ENCODE measurements at places on chromosomes 1 and 21.

DNA sequence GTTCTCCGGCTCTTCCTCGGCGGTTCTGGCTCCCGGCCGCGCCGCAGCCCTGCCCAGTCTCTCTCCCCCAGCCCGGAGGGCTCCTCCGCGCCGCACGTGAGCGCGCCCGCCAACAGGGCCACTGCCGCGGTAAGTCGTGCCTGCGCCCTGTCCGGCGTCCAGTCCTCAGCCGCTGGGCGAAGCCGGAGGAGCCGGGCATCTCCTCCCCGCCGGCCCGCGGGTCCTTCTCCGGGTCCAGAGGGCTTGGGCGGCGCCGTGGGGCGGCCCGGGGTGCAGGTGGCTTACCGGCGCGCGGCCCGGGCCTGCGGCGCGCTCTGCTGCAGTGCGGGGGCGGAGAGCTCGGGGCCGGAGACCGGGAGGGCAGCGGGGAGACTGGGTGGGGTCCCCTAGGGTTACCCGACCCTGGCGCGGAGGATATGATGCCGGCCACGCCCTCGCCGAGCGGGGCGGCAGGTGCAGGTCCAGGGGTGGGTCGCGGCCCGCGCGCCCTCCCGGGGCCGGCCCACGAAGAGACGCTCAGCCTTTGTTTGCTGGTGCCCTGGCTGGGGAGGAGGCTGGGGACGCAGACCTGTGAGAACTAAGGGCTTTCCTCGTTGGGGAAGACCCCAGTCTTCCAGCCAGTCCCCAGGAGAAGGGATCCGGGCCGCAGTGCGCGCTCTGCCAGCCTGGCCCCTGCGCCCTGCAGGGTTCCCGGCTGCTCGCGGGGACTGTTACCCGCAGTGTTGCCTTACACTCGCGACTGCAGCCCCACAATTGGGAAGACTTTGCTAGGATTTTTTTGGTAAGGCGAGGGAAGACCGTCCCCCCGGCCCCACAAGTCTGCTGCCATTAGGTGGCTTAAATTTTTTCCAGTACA lies at the start of gene DOP1B:
Gene DOP1B (plus strand): TSS at position 10 of the 856 bp plus-strand sequence. CDS start 7,910 bp downstream, outside the sequence.
- DNase-seq: no peak

DNA sequence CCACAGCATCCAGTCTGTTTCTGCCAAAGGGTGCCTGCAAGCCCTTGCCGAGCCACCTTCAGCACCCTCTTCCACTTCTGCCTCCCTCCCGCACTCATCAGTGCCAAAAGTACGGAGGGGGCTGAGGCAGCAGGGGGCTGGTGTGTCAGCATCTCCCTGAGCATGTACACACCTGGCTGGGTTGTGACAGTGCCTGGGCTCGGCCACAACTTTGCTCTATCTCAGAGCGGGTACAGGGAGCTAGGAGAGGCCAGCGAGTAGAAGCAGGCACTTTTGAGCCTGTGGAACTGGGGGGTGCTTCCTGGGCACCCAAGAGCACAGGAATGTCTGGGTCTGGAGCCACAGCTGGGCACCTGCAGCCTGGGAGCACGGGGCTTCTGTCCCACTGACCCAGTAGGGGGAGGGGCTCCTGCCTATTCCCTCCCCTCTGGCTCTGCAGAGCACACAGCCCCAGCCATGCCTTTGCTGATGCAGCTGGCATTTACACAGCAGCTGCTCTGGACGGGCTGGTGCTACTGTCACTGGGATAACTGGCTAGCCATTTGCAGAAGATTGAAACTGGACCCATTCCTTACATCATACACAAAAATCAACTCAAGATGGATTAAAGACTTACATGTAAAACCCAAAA lies 319.8 kb upstream of the RRP15 start:
- DNase-seq: no peak

- no peak for DNase-seq
Observed at GRCh38 chr1:25583519-25584370, 32.8 kb upstream of the MAN1C1 start.

- DNase-seq: no peak
Observed at GRCh38 chr1:18582890-18583289, 47.8 kb upstream of the PAX7 start.

DNA sequence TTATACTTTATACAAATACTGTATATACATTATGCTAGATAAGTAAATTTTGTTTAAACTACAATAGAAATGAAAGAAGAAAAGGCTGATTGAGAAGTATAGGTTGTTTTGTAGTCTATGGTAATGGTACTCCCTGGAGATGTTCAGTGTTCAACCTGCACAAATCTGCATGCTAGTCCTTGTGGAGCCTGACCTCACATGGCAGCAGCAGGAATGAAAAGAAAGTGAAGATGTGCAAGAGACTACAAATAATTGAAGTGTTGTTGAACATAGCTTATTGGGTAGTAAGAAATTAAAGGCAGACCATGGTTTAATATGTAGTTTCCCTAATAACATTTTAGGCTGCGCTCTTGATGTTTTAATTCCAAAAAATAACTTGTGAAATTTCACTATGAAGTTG lies 201.2 kb downstream of the TGFB2 start:
- DNase-seq: no peak

DNA sequence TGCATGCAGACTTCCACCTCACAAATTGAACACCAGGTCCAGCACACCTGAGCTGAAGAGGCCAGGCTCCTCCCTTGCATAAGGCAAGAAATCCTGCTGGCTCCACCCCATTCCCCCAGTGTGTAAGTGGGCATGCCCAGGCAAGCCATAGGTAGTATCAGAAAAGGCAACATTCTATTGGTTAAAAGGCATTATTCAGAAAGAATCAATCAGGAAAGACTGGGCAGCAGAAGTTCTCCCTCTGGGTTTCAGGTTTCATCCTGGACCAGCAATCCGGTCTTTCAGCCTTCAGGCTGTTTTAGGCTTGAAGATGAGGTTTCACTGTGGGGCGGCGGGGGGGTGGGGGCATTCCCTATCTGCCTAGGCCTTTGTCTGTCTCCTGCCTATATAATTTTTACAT lies 42.0 kb upstream of the LHX8 start:
- DNase-seq: no peak

- no peak for DNase-seq
Observed at GRCh38 chr1:172895050-172895460, 155.7 kb downstream of the TNFSF18 start.

DNA sequence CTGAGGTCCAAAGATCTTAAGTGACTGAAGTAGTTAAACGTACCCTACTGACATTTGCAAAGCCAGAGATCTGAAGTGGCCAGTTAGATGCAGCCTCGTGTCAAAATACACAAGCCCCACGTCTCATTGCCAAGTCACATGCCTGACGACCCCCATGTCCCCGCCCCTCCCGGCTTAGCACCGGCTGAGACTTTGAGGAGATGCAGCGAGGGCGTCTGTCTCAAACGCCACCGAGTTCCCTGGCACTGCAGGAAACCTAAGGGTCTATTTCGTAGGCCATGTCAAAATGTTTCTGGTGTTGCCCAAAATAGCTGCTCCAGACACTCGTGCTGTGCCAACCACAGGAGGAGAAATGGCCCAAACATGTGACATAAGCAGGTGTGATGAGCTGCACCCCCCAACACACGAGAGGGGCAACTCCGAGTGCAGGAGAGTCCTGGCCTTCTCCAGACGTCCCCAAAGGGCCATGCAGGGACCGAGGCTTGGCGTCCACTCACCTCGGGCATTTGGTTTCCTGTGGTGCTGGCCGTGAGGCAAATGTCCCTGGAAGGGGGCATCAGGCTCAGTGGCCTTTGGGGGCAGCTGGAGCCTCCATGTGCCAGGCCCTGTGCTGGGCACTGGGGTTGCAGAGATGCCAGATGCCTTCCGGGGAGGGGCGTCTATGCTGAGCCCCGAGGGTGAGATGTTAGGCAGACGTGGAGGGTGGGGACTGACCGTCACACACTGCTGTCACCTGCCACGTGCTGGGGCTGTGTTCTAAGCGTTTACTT lies 67.0 kb downstream of the MATN1 start:
- no peak for DNase-seq

DNA sequence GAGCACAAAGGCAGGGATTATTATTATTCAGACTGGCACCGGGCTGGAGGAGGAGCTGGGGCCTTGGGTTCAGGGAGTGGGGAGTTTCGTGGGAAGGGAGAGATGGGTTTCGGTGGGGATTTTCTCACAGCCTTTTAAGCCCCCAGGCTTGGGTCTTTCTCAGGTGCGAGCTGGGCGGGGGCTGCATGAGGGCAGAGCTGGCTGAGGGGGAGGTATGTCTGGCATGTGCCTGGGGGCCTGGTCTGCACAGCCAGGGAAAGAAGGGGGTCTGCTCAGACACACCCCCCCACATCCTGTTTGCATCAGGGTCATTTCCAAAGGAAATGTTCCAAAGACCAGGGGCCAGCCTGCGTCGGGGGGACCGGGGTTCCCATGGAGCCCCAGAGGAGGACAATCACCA lies 21.6 kb downstream of the GRHL3 start:
- no peak for DNase-seq

DNA sequence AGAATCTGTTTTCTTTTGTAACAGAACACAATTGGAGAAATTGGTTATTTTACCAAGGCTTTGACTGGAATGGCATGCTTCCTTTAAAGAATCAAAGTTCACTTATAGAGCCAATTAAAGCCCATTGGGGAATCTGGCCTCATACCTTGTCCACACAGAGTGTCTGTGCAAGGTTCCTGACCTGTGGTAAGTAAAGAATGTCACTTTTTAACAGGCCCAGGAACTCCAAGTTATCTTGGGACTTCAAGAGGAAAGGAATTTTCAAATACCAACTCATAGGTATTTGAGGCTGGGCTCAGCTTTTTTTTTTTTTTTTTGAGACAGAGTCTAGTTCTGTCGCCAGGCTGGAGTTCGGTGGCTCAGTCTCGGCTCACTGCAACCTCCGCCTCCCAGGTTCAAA lies 2.3 kb upstream of the CATSPERE start:
- no peak for DNase-seq

DNA sequence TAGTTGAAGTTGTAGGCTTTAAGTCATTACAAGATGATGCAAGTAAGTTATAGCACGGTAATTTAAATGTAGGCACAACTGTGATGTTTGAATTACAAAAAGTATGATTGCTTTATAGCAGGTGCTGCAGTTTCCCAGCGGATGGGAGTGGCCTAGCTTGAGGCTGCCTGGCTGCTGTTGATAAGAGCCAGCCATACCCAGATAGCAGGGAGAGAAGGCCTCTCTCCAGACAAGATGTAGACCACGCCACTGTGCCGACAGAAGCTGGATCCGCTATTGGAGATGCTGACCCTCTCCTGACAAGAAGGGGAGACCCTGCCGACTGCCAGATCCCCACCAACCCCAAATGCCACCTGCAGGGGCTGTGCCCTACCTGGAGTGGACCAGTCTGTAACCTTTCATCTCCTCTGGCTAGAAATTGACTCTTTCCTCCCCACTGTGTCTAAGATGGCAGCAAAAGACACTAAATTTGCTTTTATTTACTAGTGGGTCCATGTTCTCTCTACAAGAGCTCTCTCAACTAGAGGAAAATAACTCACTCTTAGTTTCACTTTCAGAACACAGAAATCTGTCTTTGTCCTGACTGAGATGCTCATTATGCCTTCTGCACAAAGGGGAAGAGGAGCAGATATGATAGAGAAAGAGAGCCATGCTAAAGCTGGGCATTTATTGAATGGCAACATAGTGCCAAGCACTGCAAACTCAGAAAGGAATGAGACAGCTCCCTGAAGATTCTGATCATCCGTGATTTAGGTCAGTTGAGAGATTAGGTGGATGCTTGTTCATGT lies 127.9 kb downstream of the URB2 start:
- no peak for DNase-seq

- no peak for DNase-seq
Observed at GRCh38 chr1:63902844-63903589, 129.2 kb downstream of the ROR1 start.

DNA sequence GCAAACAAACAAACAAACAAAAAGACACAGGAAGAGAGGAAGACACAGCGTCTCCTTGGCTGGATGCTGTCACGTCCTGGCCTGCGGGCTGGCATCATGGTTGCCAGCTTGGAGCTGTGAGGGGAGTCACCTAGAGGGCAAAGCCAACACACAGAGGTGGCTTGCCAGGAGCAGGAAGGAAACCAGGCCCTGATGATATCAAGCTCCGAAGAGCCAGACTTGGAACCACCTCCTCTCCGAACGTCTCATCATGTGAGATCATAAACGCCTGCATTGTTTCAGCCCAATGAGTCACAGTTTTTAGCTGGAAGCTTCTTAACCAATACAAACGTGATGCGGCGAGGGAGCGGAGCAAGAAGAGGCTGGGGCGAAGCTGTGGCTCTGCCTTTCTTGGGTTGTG lies 8.7 kb downstream of the PLA2G2D start:
- DNase-seq: no peak

DNA sequence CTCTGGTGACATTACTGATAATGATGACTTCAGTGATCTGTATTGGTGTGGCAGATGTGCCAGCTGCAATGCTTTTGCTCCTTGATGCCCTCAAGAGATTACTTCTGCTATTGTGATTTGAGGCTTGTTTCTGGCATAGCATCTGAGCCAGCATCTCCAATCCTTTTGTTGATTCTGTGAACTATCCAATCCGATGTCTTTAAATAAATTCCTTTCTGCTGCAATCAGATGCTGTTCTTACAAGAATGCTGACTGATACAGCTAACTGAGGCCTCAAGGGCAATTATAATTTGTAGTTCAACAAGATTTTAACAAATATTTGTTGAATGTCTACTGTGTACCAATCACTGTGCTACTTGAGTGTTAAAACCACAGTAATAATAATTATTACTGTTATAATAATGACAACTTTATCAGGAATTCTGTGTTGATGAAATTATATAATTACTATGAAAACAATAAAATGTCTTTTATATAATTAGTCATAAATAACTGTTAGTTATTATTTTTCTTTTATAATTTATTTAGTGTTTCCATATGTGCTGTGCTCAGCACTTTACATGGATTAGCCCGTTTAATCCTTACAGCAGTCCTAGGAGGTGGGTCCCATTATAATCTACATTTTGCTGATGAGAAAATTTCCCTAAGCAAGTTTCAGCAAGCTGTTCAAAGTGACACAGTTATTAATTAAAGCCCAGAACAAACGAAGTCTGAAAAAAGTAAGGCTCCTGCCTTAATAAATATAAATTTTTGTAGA lies 308.2 kb downstream of the BRINP3 start:
- DNase-seq: no peak

DNA sequence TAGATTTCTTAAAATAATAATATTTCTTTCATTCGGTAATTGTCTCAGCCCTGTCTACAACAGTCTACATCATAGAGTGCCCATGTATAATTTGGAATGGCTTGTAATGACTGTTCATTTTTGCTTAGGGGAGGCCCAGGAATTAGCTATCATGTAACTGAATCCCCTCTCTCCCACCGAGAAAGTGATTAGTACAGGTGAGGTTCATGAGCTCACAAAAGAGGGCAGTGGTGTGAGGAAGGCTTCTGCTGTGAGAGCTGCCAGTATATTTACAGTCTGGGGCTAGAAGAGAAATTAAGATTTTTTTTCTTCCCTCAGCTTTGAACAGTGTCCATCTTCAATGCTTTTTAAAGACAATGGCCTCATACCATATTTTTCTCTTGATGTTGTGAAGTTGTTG lies 340.7 kb downstream of the ADGRL2 start:
- no peak for DNase-seq
